NCI-H2081 (cell line): ENCODE measurements at places on chromosomes 6 and 20.

GRCh38 chr6:125688138-125688537 is 61.3 kb upstream of the HEY2 start:
- no peak for DNase-seq

DNA sequence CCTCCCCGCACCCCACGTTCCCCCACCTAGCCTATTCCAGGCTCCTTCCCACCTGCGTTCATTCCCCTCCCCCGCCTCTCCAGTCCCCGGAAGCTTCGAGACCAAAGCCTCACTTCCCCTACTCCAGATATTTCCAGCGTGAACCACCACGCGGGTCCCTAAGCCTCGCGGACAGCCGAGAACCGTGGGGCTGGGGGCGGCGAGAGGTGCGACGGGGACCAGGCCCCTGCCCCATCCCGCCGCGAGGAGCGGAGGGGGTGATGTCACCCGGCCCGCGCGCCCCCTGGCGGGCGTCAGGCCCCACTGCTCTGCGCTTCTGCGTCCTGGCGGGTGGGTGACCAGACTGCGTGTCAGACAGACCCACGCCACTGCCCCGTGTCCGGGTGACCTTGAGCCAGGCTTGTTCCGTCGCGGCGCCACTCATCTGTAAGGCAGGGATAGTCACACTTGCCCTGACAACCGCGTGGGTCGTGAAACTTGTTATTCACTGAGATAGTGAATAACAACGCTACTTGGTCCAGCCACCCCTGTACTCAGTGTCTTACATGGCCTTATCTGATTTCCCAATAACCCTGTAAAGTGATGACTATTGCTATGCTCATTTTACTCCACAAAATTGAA is 9.0 kb upstream of the HSP90AB1 start:
- peak; percentile 69 for DNase-seq

DNA sequence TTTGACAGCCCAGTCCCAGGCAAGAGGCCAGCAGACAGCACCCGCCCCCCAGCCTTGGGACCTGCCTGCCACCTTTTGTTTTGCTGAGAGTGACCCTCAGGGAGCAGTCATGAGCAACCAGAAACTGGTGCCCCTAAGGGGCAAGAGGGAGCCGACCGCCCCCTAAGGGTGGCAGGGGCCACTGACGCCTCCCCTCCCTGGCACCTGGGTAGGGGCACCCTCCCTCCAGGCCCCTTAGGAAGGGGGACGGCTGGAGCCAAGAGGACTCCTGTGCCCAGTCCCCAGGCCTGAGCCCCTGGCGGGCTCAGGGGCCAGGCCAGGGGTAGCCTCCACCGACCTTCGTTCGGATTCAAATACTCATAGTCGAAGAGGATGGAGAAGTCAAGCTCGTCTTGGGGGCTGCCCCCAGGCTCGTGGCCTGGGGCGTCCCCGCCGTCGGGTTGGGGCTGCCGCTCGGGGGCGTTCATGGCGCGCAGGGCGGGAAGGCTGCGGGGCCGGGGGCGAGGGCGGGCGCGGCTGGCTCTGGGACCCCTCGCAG is 417 bp downstream of the NFATC2 start:
- DNase-seq, result no peak

GRCh38 chr20:48198929-48199451 is 413.7 kb upstream of the SULF2 start:
- DNase-seq, result no peak

GRCh38 chr6:52227495-52227894 is 16.8 kb downstream of the IL17F start:
- DNase-seq, result no peak

- DNase-seq, result no peak
These were observed 312.8 kb upstream of the SULF2 start for GRCh38 chr20:48098099-48098498.

DNA sequence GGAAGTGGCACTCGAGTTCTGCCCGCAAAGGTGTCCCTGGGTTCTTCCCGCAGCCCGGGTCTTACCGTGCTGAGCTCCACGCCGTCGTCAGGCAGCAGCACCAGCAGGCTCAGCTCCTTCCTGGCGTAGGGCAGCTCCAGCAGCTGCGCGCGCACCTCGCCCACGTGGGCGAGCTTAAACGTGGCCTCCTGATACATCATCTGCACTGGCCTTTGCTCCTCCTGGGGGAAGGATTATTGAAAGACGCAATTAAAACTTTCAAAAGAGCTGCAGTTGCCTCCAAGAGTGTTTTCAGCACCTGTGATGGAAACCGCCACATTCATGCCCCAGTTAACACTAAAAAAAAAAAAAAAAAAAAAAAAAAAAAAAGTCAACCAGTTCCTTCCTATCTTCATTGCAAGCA is 11.3 kb downstream of the SERPINB9 start:
- no peak for DNase-seq

DNA sequence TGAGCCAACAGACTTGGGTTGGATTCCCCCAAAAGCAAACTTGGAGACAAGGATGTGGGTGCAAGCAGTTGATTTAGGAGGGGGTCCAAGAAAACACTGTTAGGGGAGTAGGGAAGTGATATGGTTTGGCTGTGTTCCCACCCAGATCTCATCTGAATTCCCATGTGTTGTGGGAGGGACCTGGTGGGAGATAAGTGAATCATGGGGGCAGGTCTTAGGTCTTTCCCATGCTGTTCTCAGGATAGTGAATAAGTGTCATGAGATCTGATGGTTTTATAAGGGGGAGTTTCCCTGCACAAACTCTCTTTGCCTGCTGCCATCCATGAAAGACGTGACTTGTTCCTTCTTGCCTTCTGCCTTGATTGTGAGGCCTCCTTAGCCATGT is 542.6 kb downstream of the DHX35 start:
- DNase-seq, result no peak

DNA sequence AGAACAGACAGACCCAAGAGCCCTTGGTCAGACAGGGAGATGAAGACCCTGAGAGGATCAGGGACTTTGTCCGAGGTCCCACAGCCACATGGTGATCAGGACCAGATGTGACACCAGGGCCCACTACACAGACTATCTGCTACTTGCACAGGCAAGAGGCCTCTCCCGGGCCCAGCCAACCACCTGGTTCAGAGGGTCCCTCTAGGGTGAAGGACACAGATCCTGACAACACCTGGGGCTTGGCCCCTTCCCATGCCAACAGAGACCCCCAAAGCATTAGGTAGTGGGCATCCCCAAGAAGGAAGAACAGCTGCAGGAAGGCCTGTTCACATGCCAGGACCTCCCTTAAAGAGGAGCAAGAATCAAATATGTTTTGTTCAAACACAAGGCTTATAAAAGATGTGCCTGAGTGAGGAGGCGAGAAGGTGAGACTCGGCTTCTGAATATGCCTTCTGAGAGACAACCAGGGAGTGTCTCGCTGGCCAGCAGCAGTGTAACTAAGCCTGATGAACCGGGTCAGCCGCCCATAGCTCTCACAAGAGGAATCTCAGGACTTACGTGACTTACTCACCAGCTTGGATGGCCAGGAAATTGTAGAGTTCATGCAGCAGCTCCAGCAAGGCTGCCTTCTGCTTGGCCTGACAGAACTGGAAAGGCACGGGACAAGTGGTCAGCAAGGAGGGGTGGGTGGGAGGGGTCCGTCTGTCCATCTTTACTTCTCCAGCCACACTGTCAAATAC is 5.0 kb downstream of the LEMD2 start:
- DNase-seq, result no peak

GRCh38 chr6:38337819-38338465 is 301.8 kb downstream of the BTBD9 start:
- DNase-seq, result no peak

DNA sequence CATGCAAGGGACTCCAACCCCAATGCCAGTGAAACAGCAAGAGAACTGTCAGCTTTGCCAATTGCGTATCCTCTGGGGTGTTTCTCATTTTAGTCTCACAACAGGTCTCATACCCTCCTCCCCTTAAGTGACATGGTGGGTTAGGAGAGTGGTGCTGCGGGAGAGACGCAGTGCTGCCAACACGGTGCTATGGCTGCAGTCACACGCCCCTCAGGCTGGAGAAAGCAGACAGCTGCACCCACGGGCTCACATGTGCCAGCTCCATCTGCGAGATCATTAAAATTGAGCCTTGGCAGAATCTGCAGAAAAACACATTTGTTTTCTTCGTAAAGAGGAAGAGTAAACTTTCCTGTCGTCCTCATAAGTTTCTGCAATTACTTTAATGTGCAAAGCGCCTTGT is 114.7 kb downstream of the ANKRD60 start:
- DNase-seq, result no peak
